ENCODE measurements at places on chromosomes 11 and 22. TPM values are rescaled to one million over a fixed set of nuclear protein-coding genes. Genes with fewer than 3 reads are reported as not detected.

PRDM11 gene
- total RNA-seq: 13.1 TPM

DNA sequence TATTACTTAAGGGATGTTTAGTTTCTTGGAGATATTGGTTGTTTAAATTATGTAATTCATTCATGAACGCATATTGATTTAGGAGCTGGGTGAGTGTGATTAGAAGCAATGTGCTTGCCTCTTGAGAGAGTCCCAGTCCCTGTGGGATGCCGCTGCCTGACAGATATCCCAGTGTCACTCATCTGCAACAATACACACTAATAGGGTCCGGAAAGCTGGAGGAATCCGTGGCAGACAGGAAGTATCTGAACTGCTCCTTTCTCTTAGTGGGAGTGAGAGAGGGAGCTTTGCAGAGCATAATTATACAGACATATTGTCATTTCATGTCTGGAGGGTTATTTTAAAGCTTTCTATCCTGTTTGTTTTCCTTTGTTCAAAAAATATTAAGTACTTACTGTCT lies 17.4 kb downstream of the AMOTL1 start:
- no peak for DNase-seq

DNA sequence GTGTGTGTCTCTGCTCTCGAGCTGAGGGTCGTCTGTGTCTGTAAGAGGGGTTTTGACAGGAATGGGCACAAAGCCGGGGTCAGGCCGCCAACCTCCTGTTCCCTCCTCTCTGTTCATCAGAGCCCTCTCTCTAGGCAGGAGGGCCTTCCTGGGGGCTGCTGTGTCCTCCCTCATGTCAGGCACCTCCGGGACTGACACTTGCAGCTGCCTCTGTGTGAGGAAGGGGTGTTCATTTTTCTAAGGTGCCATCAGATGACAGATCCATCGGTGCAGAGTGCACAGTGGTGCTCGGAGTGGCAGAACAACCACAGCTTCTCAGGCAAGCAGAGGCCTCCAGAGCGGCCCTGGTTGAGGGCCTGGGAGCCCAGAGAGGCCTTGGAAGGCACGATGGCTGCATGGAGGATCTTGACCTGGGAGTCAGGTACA lies 265.4 kb upstream of the B3GAT1 start:
- DNase-seq: no peak

DNA sequence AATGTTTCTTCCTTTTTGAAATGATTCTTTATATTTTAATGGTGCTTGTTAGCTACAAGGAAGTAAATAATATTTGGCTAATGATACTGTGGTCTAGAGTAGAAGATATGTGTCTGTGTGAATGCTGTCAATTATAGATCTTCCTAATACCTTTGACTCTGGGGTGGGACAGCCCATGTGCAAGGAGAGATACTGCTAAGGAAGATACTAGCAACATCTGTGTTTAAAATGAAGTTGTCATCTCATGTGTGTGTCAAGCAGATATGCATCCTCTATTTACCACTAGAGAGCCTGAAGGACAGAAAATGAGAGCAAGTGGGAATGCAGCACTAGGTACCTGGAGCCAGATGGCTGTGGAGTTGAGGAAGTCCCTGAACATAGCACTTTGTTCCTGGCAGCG lies 34.1 kb downstream of the PPME1 start:
- no peak for DNase-seq

KIRREL3 gene
- total RNA-seq: not detected

GRCh38 chr11:114928260-114928870 lies 250.0 kb downstream of the NXPE2 start:
- no peak for DNase-seq

- DNase-seq: no peak
These were observed 7.8 kb upstream of the JAML start for GRCh38 chr11:118232659-118233058.

CATSPER1 gene
- 4.6 TPM for total RNA-seq

- no peak for DNase-seq
These were observed 10.6 kb downstream of the SPTBN2 start for GRCh38 chr11:66718320-66718971.

- DNase-seq: peak; percentile 17
These were observed 79.0 kb downstream of the TTC28 start for GRCh38 chr22:28600546-28601143.

TSSK2 gene
- not detected for total RNA-seq

GRCh38 chr11:90867416-90867815 lies 644.6 kb upstream of the CHORDC1 start:
- no peak for DNase-seq

DNA sequence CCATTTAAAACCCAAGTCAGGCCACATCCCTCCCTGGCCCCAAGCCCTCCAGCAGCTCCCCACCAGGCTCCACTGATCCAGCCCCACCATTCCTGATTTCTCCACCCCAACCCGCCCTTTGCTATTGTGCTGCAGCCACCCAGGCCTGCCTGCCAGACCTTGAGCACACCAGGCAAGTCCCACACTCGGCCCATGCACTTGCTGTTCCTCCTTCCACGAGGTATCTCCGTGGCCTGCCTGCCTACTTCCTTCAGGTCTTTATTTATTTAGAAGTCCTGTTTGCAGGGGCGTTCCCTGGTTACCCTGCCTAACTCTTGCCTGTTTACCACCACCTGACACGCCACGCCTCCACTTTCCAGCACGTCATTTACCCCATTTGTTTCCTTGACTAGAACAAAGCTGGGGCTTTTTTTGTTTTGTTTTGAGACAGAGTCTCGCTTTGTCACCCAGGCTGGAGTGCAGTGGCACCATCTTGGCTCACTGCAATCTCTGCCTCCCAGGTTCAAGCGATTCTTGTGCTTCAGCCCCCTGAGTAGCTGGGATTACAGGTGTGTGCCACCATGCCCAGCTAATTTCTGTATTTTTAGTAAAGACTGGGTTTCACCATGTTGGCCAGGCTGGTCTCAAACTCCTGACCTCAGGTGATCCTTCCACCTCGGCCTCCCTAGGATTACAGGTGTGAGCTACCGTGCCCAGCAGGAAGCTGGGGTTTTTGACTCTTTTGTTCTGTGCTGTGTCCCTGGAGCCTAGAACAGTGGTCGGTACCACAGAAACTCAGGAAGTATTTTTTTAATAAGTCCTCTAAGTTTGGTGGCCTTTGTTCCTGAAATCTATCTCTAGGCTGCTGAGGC lies 6.7 kb downstream of the CENPM start:
- no peak for DNase-seq

BSX gene
- 0.31 TPM for total RNA-seq

GALNT18 gene
- total RNA-seq: 5.0 TPM

DNA sequence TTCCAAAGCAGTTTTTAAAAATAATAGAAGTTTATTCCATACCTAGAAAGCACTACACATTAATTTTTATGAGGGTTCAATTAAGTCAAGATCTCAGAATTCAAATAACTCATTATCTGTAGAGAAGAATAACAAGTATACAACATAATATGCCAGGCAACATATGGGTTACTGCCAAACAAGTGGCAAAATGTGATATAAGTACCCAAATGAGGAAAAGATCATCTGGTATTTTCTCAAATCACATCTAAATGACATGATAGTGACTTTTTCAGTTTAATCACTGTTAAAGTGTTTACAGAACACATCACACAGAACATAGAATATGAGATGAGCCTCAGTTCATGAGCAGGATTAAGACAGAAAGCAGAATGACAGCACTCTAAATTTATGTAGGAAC lies 123.3 kb downstream of the FCHSD2 start:
- DNase-seq: no peak

DNA sequence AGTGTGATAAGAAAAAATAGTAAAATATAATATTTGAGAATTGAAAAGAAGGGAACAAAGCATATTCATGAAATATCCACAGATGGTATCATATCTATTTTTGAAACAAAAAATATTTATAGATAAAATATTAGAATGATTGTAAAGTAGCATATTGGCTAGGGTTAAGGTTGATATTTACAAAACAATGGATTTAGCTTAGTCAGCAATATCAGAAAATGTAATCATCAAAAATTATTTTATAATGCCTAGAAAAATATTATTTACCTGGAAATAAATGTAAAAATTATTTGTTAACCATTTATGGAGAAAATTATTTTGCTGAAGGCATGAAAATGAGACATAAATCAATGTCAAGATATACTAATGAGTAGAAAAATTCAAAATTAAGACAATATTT lies 12.8 kb downstream of the FAM111B start:
- DNase-seq: no peak

- no peak for DNase-seq
These were observed 153.0 kb downstream of the BBOX1 start for GRCh38 chr11:27193434-27194225.

ASPHD2 gene
- 1.8 TPM for total RNA-seq

RFPL1 gene
- total RNA-seq: not detected

OR51E2 gene
- total RNA-seq: 0.37 TPM

DNA sequence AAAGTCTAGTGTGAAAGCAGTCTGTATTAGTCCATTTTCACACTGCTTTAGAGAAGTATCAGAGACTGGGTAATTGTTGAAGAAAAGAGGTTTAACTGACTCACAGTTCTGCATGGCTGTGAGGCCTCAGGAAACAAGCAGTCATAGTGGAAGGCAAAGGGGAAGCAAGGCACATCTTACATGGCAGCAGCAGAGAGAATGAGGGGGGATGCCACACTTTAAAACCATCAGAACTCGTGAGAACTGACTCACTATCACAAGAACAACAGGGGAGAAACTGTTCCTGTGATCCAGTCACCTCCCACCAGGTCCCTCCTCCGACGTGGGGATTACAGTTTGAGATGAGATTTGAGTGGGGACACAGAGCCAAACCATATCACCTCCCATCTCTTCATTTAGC lies 13.8 kb upstream of the TUBA8 start:
- DNase-seq: no peak

DNA sequence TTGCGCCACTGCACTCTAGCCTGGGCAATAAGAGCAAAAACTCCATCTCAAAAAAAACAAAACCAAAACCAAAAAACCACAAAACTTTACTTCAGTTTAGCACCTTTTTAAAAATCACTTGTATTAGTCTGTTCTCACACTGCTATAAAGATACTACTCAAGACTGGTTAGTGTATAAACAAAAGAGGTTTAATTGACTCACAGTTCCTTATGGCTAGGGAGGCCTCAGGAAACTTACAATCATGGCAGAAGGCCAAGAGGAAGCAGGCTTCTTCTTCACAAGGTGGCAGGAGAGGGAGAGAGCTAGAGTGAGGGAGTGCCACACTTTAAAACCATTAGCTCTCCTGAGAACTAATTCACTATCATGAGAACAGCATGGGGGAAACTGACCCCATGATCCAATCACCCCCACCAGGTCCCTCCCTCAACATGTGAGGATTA lies 261.3 kb downstream of the TMEM135 start:
- no peak for DNase-seq

GRCh38 chr11:66326261-66327111 lies 9.6 kb upstream of the CD248 start:
- no peak for DNase-seq

GRCh38 chr11:68810164-68810563 lies 31.6 kb downstream of the CPT1A start:
- DNase-seq: no peak

CUL5 gene
- total RNA-seq: 18.4 TPM

DNA sequence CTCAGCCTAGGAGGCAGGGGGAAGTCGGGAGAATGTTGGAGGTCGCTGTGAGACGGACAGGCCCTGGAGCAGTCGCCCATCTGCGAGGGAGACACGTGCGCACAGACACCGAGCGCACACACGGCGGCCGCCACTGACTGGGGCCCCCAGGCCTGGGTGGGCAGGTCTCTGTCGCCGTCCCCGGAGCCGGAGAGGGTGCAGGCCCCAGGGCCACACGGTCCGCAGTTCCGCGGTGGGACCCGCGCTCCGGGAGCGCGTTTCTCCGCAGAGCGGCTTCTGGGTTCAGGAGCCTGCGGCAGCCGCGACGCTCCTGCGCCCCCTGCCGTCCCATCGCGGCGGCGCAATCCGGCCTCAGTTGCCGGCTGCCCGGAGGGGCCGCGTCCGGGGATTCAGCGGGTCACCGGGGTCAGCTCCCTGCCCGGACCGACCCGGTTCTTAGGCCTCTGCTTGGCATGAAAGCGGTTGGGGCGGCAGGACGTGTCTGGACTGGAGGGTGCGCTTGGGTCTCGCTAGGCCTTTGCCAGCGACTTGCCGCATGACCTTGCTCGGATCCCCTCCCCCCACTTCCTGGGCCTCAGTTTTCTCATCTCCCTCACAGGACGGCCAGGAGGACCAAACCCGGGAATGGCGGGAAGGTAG lies 31.2 kb downstream of the PDE2A start:
- no peak for DNase-seq

GRCh38 chr11:18223591-18224387 lies 12.8 kb downstream of the SAA4 start:
- no peak for DNase-seq

DNA sequence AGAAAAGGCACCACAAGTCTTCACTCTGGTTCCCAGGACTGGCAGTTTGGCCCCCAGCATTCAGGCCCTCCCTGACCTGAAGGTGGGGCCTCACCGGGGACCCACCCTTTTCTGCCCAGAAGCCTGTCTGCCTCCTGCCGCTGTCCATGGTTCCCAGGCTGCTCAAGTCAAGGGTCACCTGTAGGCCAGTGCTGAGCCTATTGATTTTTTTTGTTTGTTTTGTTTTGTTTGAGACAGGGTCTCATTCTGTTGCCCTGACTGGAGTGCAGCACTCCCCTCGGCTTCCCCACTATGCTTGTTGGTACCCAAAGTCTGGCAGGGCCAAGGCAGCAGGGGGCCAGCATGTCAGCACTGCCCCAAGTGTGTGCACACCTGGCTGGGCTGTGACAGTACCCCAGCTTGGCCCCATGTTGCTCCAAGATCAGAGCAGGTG lies 11.0 kb upstream of the MED17 start:
- no peak for DNase-seq

GRCh38 chr11:61730240-61730994 lies 22.0 kb upstream of the MYRF start:
- DNase-seq: peak; percentile 21

DNA sequence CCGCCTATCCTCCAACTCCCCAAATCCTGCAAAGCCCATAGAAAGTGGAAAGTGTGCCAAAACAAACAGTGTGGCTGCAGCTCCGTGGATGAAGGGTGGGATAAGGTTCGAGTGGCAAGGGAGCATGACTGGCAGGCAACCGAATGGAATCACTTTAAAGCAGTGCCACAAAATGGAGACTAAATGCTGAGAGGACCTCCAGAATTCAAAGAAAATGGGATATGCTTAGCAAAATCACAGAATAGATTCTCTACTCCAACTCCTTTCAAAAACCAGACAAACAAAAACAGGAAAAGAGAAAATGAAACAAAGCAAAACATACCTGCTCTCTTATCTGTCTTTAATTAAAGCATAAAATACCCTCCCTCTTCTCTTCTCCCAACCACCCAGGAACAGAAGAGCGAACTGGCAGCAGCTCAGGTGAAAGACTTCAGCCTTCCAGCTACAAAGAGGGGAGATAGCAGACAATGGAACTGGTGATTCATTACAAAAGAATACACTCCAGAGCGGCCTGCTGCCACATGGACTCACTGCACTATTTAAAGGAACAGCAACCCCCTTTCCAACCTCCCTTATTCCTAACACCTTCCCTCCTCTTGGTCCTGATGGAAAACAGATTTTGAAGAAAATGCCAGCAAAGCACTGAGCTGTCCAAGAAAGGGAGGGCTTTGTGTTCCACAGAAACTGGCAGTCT lies 118.5 kb downstream of the APOL5 start:
- DNase-seq: peak; percentile 85

CPT1A gene
- total RNA-seq: 21.8 TPM
